ENCODE measurements at places on chromosomes 13 and 19. TPM values are rescaled to one million over a fixed set of nuclear protein-coding genes. Genes with fewer than 3 reads are reported as not detected.

The EMC10 gene
- 95.6 TPM for total RNA-seq

The ADPRHL1 gene
- 2.7 TPM for total RNA-seq

The ZNF776 gene
- total RNA-seq = 16.2 TPM

The TEAD2 gene
- total RNA-seq = 36.2 TPM

The CDX2 gene
- total RNA-seq = not detected

The TTC9B gene
- not detected for total RNA-seq

The PNMA8C gene
- total RNA-seq = 0.18 TPM

The PSG1 gene
- not detected for total RNA-seq

The SYNE4 gene
- total RNA-seq = 8.9 TPM

The C3 gene
- 1,321 TPM for total RNA-seq

The CDC42EP5 gene
- total RNA-seq = 25.5 TPM

The KLHL1 gene
- total RNA-seq = not detected

The SHD gene
- total RNA-seq = not detected

The LRRC63 gene
- 1.7 TPM for total RNA-seq

The POGLUT2 gene
- 5.9 TPM for total RNA-seq

The JOSD2 gene
- total RNA-seq = 40.4 TPM

The DUS3L gene
- 24.3 TPM for total RNA-seq

The OR7A5 gene
- total RNA-seq = not detected

The NKG7 gene
- 31.7 TPM for total RNA-seq

The SMIM24 gene
- total RNA-seq = not detected

The GNA15 gene
- total RNA-seq = 24.2 TPM

The URI1 gene
- total RNA-seq = 46.0 TPM

The NANOS3 gene
- total RNA-seq = 0.68 TPM

The PALM3 gene
- total RNA-seq = 7.7 TPM

The ZNF728 gene
- total RNA-seq = 0.74 TPM

The SPC24 gene
- 1.8 TPM for total RNA-seq

Measured in lower lobe of right lung (tissue), 2 donors.